ENCODE measurements at places on chromosomes 11 and 22.

GRCh38 chr22:32475468-32476010 lies 928 bp downstream of the FBXO7 start:
- no peak for DNase-seq

DNA sequence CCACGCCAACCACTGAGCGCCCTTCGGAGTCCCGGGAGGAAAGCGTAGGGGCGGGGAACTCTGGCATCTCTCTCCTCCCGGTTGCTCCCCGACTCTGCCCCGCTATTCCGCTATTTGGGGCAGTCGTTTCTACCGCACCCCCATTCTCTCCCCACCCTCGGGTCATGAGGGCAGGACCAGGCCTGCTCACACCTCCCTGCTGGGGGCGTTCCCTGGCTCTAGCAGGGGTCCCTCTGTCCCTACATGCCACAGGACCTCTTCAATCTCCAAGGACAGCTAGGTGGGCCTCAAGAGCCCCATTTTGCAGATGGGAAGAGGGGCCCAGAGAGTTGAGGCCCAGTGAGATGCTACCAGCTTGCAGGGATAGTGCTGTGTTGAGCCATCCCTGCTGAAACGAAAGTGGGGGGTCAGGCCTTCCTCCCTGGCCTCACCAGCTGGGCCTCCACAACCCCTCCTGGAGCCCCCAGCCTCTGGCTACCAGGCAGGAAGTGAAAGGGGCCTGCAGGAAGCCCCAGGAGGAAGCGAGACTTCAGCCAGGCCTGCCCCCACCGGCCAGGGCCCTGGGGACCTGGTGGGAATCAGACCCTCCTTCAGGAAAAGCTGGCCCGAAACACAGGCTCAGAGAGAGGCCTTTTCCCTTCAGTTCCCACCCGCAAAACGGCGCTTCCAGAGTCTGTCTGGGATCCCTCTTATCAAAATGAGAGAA lies 5.5 kb upstream of the SHISA8 start:
- DNase-seq, result no peak

DNA sequence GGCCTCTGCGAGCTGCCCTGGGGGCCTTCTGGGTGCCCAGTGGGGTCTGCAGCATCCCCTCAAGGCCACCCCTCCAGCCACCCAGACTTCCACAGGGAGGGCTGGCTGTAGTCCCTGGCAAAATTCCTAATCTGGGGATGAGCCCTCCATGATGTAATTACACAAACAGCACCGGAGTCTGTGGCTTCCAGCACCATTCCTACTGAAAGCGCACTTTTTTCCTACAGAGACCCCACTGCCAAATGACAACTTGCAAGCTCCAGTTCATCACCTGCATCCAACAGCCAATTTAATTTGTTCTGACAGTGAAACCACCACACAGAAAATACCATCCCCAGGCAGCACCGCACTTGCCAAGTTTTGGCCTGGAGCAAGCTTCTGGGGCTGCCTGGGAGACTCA lies 70.4 kb downstream of the TRMU start:
- no peak for DNase-seq

- no peak for DNase-seq
Observed at GRCh38 chr11:79415411-79415810, 25.4 kb downstream of the TENM4 start.

- no peak for DNase-seq
Observed at GRCh38 chr11:118133816-118134215, 18.8 kb downstream of the SCN4B start.

DNA sequence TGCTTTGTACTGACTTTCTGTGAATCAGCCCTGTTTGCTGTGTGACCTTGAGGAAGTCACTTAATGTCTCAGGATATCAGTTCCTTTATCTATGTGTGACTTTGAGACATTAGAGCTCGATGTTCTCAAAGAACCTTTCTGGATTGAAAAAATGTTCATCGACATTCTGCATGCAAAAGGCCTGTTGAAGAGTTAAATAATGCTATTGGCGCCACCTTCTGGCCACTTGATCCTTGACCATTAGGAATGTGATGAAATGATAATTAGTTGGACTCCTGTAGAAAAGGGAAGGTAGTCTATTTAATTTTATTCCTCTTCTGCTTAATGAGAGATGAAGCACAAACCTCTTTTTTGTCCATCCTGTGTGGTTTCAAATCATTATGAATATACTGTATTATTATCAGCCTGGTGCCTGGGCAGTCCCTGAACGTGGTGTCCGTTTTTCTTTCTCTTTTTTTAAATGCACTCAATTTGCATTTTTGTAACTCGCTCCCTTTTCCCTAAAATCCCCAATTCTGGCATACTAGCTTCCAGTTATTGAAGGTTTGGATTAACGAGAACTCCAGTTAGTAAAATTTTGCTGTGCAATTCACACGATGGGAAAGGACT lies 20.7 kb downstream of the ELF5 start:
- DNase-seq, result peak; percentile 32

GRCh38 chr11:132455044-132455443 lies 1077.3 kb downstream of the OPCML start:
- DNase-seq, result no peak

DNA sequence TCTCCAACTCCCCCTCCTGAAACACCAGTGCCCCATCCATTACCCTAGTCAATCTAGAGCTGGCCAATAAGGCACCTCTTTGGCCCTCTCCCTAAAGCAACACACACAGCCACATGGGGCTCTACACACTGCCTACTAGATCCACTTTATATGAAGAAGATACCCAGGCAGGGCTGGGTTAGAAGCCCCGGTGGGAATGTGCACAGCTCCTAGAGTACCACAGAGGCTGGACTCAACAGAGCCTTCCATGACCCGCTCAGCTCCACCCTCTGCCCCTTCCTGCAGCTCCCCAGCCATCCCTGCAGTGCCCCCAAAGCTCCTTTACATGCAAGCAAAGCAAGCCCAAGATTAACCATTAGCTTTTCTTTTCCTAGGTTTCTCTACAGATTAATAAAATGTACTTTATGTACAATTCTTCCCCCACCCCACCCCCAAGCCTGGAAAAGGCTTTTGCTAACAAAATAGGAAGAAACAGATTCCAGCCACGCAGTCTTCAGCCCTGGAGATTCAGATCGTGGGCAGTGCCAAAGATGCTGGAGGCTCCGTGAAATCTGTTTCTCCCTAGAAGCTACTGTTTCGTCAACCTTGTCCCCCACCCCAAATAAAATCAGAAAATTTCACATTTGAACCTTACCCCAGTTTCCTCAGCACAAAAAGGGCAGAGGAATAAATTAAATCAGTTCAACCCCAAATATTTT lies 51.8 kb downstream of the IGSF9B start:
- DNase-seq, result no peak

- DNase-seq, result no peak
Observed at GRCh38 chr22:46830841-46831240, 68.4 kb downstream of the TBC1D22A start.

DNA sequence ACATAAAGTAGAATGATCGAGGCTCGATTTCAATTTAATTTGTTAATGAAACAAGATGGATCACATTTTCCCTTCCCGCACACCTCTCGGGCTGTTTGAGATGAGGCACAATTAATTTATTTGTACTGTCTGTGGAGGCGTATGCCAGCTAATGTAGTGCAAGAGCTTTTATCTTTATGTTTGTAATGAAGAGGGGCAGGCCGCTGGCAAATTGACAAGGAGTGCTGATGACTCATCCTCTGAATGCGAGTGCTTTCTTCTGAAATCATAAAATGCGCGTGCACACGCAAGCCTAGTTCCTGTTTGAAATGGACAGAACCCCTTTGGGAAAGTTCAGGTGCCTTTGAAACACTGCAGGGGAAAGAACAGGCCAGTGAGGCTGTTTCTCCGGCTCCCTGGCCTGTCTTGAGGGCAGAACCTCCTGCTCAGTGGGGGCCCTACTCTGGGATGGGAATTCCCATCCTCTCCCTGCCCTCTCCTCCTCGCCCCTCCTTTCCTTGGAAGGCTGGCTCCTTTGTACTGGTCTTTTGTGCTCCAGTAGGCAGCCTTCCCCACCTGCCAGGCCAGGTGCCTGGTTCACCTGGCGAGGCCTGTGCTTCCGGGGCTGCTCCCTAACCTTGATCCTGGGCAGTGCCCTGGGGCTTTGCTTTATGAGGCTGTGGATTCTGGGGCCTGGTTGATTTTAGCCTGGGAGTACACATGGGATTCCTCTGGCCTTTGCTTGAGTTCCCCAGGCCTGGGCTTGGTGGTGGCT lies 50.3 kb downstream of the TEAD1 start:
- no peak for DNase-seq

DNA sequence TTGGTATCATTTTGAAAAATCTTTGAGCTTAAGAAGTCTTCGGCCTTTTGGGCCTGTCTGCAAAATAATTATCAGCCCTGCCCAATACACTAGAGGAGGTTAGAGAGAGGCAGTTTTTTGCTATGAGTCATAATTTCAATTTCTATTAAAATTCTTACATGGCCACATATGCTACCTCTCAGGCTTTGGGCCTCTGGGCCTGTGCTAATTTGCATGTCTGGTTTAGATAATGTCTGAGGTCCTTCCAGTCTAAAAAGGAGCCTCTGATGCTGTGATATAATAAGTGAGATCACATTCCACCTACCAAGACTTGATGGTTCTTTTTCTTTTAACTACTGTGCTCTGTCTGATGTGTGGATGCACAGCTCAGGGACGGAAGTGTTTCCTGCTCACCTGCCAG lies 70.8 kb downstream of the KCNJ1 start:
- peak; percentile 42 for DNase-seq

DNA sequence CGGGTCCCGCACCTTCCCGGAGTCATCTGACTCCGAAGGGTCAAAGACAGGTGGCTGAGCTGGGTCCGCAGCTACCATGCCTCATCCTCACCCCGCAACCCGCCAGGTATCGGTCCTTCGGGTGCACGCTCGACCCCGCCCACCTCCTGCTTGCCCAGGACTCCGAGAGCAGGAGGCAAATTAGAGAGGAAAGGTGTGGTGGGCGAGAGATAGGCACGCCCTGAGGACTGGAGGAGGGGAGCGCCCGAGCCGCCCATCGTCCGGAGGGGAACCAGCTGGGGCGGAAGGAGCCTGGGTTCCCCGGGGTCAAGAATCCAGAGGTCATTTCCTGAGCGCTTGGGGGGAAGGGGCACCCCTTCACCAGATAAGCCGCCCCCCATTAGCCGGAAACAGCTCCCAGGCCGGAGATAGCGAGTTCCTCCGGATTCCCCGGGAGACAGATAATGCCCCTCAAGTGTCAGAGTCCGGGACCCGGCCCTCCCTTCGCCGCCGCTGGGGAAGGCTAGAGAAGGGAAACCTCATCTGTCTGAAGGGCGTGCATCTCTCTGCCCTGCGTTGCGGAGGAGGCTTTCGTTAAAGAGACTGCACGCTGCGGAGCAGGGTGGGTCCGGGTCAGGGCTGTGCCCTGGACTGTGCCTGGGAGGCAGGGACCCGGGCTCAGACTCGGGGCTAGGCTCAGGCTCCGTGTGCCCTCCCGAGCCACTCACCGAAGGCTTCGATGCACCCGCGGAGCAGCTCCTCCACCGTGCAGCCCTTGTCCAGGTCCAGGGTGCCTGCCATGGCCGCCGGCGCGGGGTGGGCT lies 1.7 kb downstream of the RASGRP2 start:
- DNase-seq, result peak; percentile 72

DNA sequence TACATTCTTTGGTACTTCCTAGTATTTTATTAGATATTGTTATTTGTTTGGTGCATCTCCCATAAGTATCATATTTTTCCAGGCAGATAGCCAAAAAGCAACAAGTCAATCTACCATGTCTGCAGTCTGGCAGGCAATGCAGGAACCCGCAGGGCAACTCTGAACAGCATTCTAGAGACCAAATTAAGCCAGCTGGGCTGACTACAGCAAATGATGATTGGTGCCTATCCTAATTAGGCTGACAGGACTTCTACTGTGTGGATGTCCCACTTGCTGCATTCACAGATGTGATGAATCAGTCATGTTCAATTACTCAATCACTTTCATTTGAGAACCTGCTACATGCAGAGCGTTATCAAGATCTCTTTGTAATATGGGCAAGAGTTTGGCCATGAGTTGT lies 40.3 kb upstream of the AMOTL1 start:
- no peak for DNase-seq

GRCh38 chr11:69305885-69306540 lies 12.1 kb downstream of the MYEOV start:
- no peak for DNase-seq

DNA sequence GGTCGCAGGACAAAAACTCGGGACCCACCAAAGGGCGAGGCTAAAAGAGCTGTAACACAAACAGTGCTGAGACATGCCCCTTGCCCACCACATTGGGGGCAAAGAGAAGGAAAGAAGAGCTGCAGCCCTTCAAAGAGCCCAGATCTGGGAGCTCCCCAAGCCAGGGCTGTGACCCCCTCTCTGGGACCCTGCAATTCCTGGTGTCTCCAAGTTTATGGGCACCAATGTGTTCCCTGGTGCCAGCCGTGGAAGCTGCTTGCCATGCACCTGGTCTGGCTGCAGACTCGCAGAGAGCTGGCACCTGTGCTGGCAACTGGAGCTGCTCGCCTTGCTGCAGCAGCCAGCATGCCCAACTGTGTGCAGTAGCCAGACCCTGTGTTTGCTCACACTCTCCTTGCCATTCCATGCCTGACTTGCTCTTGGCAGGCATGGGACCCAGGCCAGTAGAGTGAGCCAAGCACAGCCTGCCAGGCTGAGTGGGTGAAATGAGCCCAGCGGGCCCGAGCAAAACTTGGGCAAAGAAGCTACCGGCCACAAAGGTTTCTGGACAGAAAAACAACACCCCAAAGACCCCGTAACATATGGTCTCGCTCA lies 16.0 kb downstream of the RRP8 start:
- DNase-seq, result no peak

DNA sequence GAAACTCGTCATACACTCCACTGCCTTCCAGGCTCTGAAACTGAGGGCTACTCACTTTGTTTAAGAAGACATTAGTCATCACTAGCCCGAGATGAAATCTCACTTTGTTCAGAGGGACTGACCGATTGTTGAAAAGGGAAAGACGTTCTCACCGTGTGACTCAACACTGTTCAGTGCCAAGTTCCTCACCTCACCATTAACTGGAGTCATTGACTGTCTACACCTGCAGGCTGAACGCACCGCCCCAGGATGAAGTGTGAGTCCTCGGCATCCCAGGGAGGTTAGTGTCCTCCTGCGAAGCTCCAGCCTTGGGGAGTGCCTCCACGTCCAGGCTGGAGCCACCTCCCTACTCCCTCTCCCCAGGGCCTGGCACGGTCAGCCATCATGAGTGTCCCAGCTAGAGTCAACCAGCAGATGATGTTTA lies 30.4 kb downstream of the FADD start:
- DNase-seq, result no peak

DNA sequence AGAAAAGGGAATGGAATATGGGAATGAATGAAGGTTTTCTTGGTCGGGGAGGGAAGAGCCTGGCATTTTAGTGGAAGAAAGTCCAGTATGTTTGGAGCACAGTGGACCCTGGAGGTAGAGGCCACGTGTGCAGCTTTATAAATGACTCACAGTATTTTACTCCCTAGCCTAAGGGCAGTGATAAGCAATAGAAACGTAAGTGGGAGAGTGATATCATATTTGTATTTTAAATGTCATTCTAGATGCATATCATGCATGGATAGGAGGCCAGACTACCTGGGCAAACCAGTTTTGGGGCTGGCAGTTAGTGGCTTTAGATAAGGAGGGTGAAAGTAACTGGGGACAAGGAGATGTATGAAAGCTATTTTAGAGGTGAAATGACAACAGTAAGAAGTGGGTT lies 174.1 kb downstream of the ARHGAP42 start:
- no peak for DNase-seq

GRCh38 chr11:73991471-73992006 lies 8.9 kb upstream of the UCP2 start:
- no peak for DNase-seq

Measured in GM12891 (cell line).